ENCODE measurements at places on chromosomes 16 and 17. TPM values are rescaled to one million over a fixed set of nuclear protein-coding genes. Genes with fewer than 3 reads are reported as not detected.

GRCh38 chr16:54443352-54443751, 156.8 kb upstream of the IRX3 start:
- H3K4me1 ChIP-seq, result peaks cover 9% of the 10 kb centered on the region
- no peaks in the 10 kb centered on the region for H3K36me3 ChIP-seq
- no peaks in the 10 kb centered on the region for H3K27me3 ChIP-seq
- no peak for DNase-seq

DNA sequence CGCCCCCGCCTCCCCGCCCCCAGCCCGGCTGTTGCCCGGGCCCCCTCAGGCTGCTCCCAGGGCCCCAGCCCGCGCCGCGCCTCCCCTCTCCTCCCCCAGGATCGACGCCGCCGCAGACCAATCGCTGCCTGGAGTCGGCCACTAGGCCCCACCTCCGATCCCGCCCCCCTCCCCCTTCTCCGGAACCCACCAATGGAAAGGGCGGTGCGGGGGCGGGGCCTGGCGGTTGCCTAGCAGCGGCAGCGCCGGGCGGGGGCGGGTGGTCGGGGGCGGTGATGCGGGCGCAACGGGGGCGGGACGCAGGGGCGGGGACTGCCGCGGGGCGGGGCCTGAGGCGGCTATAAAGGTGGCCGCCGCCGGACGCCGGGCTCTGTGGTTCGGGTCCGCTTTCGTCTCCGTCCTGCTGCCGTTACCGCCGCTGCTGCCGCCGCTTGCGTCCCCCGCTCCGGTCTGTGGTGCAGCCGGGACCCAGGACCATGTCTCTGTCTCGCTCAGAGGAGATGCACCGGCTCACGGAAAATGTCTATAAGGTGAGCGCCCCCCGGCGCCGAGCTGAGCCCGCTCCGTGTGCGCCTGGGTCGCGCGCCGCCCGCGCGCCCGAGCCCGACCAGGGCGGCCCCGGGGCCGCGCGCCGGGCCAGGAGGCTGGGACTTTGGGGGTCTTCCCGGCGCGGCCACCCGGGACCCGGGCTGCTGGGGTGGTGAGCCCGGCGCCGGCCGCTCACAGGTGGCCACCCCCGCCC, at the start of gene BAIAP2:
Gene BAIAP2 (plus strand): TSS at position 373 of the 742 bp plus-strand sequence. CDS start 104 bp downstream, at position 477.
- peaks cover 20% of the 10 kb centered on the region for H3K27me3 ChIP-seq
- peak; percentile 98 for DNase-seq
- peak within 1 kb of the TSS; percentile 98 for H3K4me3 ChIP-seq
- peaks cover 36% of the 10 kb centered on the region for H3K36me3 ChIP-seq
- peaks cover 48% of the 10 kb centered on the region for H3K4me1 ChIP-seq

GRCh38 chr17:900336-900934, 79.1 kb downstream of the NXN start:
- no peaks in the 10 kb centered on the region for H3K36me3 ChIP-seq
- peak; percentile 38 for DNase-seq
- peaks cover 23% of the 10 kb centered on the region for H3K4me1 ChIP-seq
- H3K4me3 ChIP-seq, result no peak overlapping the region
- H3K27me3 ChIP-seq, result no peaks in the 10 kb centered on the region

DNA sequence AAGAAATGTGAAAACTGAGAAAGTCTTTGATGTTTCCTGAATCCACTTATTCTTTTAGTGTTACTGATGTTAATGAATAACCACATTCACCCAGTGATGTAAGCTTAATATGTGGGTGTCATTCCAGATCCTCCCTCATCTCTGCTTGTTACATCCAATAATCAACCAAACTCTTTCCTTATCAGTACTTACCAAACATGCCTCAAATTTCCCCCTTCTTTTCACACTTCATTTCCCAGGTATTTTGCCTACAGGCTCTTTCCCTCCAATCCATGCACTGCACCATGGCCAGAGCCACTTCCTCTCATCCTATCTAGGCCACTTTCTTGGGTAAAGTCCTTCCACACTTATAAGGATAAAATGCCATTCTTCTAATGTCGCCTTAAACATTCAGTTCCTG, 451.5 kb downstream of the NPIPA7 start:
- H3K4me3 ChIP-seq, result no peak overlapping the region
- H3K27me3 ChIP-seq, result no peaks in the 10 kb centered on the region
- peaks cover 5% of the 10 kb centered on the region for H3K4me1 ChIP-seq
- DNase-seq, result no peak
- H3K27ac ChIP-seq, result no peak overlapping the region

- peaks cover 27% of the 10 kb centered on the region for H3K4me1 ChIP-seq
- peaks cover 13% of the 10 kb centered on the region for H3K27me3 ChIP-seq
- DNase-seq, result no peak
- H3K4me3 ChIP-seq, result no peak overlapping the region
- H3K36me3 ChIP-seq, result peaks cover 27% of the 10 kb centered on the region
These were observed 19.8 kb downstream of the CARHSP1 start for GRCh38 chr16:8848939-8849391.

- H3K27me3 ChIP-seq, result no peaks in the 10 kb centered on the region
- DNase-seq, result no peak
- no peaks in the 10 kb centered on the region for H3K4me1 ChIP-seq
- no peak overlapping the region for H3K4me3 ChIP-seq
- no peak overlapping the region for H3K27ac ChIP-seq
- H3K36me3 ChIP-seq, result peaks cover 11% of the 10 kb centered on the region
These were observed 63.7 kb downstream of the CACNG1 start for GRCh38 chr17:67107811-67108775.

- peak overlapping the region; percentile 3 for H3K4me3 ChIP-seq
- peaks cover 21% of the 10 kb centered on the region for H3K4me1 ChIP-seq
- peaks cover 9% of the 10 kb centered on the region for H3K27me3 ChIP-seq
- no peak for DNase-seq
- H3K36me3 ChIP-seq, result no peaks in the 10 kb centered on the region
These were observed 137.8 kb downstream of the ENGASE start for GRCh38 chr17:79212149-79213087.

DNA sequence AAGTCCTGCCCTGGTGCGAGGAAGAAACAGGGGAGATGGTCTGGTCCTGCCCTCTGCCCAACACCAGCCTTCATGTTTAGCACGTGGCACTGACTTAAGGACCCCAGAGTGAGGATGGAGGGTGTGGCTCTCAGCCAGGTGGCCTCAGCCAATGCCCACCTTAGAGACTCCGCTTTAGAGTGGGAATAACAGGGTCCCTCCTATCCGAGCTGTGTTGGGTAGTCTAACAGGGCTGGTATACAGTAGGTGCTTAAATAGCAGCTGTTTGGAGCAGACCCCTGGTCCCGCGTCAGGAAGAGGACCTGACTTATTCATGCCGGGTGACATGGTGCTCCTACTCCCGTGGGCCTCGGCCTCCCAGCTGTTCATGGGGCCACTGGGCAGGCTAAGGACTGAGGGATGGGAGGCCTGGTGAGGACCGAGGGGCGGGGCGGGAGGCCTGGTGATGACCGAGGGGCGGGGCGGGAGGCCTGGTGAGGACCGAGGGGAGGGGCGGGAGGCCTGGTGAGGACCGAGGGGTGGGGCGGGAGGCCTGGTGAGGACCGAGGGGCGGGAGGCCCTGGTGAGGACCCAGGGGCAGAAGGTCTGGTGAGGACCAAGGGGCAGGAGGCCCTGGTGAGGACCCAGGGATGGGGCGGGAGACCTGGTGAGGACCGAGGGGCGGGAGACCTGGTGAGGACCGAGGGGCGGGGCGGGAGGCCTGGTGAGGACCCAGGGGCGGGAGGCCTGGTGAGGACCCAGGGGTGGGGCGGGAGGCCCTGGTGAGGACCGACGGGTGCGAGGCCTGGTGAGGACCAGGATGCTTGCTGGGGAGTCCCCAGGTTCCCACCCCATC, 7.6 kb downstream of the ZFPM1 start:
- no peaks in the 10 kb centered on the region for H3K27me3 ChIP-seq
- H3K4me3 ChIP-seq, result no peak overlapping the region
- H3K36me3 ChIP-seq, result no peaks in the 10 kb centered on the region
- no peak for DNase-seq
- H3K27ac ChIP-seq, result no peak overlapping the region

DNA sequence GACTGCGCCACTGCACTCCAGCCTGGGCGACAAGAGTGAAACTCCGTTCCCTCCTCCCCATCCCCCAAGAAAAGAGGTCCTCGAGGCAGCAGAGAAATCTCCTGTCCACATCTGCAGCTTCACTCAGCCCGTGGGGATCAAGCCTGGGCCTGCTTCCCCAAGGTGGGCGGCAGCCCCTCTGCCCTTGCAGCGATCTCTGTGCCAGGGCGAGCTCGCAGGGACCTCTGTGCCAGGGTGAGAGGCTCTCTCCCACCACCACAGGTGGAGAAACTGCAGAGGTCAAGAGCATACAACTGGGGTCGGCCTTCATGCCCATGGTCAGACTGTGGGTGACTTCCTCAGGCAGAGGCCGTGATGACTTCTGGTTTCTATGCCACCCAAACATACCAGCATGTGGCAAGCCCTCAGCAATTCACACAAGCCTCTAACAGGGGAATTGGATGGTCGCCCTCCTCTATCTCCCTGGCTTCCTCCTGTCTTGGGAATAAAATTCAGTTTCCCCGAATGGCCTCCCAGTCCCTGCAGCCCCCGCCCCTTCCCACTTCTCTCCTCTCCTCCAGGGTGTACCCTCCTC, 5.5 kb downstream of the SLC43A2 start:
- no peak overlapping the region for H3K4me3 ChIP-seq
- H3K4me1 ChIP-seq, result peaks cover 44% of the 10 kb centered on the region
- no peak for DNase-seq
- H3K27me3 ChIP-seq, result peaks cover 18% of the 10 kb centered on the region
- no peak overlapping the region for H3K27ac ChIP-seq

- H3K27ac ChIP-seq, result no peak overlapping the region
- H3K36me3 ChIP-seq, result peaks cover 12% of the 10 kb centered on the region
- H3K4me3 ChIP-seq, result no peak overlapping the region
- H3K27me3 ChIP-seq, result peaks cover 8% of the 10 kb centered on the region
- H3K4me1 ChIP-seq, result no peaks in the 10 kb centered on the region
These were observed 382.8 kb downstream of the SEC14L1 start for GRCh38 chr17:77523540-77523939.

DNA sequence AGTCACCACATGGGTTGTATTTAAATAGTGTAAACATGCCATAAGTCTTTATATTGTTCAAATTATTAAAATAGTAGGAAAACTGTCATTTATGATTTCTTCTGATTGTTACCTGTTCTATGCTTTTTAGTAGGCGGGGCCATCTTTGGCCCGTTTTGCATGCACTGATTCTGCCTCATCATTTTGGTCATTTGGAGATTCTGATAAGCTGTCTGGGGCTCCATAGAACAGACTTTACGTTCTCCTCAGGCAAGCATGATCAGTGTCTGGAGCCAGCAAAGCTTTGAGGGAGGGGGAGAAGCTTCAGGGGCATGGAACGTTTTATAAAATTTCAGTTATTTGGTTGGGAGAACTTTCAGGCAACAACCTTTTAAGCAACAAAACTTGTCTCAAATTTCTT, 8.8 kb downstream of the NDEL1 start:
- no peak for DNase-seq
- H3K27me3 ChIP-seq, result peaks cover 7% of the 10 kb centered on the region
- peak overlapping the region; percentile 9 for H3K27ac ChIP-seq
- peaks cover 77% of the 10 kb centered on the region for H3K4me1 ChIP-seq
- H3K4me3 ChIP-seq, result peak overlapping the region; percentile 13

DNA sequence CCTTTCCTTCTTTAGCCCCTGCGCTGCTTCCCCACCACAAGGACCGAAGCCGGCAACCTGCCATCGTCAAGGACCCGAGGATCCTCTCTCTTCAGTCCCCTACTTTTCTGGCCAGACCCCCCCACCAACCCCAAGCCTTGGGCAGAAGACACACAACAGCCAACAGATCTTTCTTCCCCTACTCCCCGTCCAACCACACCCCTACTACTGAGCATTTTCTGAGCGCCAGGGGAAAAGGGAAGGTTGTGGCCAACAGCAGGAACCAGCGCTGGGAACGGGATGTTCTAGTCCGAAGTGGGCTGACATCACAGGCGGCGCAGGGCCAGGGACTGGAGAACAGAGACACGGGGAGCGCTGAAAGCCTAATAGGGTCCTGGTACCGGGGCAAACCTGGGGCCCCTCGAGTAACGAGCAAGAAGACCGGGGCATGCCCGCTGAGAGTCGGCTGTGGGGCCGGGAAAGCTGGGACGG, 528 bp downstream of the PER1 start:
- H3K4me1 ChIP-seq, result peaks cover 27% of the 10 kb centered on the region
- peak; percentile 46 for DNase-seq
- H3K27me3 ChIP-seq, result peaks cover 30% of the 10 kb centered on the region

DNA sequence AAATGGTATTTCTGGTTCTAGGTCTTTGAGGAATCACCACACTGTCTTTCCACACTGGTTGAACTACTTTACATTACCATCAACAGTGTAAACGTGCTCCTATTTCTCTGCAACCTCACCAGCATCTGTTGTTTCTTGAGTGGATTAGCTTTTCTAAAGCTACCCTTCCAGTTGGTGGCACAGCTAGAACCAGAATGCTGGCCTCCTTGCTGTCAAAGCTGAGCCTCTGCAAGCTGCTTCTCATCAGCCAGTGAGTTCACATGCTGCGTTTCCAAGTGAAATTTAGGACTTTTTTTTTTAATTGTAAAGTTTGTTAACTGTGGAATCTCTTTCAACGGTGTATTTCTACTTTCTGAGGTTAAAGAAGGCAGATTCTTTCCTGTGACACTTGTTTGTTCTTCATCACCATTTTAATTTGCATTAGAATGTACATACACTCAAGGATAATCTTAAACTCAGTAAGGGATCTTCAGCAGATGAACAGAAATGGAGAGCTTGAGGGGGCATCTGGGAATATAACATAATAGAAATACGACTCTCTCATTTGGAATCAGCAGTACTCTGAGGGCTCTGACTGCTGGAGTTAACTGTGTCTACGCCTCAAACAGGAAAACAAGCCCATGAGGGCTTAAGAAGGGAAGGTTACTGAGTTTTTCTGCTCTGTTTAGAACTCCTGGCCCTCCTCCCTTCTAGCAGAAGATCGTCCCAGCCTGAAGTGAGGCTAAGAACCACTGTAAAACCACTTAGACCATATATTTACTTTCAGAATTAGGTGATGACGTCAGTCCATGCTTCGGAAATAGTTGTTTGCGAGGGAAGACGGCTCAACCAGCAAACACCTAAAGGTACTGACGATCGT, 148.4 kb upstream of the FAM20A start:
- H3K4me3 ChIP-seq, result no peak overlapping the region
- no peak overlapping the region for H3K27ac ChIP-seq
- DNase-seq, result no peak
- peaks cover 2% of the 10 kb centered on the region for H3K27me3 ChIP-seq
- H3K36me3 ChIP-seq, result no peaks in the 10 kb centered on the region

GRCh38 chr17:47615766-47616424, 33.8 kb upstream of the KPNB1 start:
- H3K4me3 ChIP-seq, result no peak overlapping the region
- peaks cover 21% of the 10 kb centered on the region for H3K36me3 ChIP-seq
- no peak overlapping the region for H3K27ac ChIP-seq
- no peak for DNase-seq

The LRRC37A3 gene
- total RNA-seq, result 31.8 TPM

The INO80E gene
- 94.4 TPM for total RNA-seq
